Retina (tissue), 1 donor: ENCODE measurements at places on chromosomes 12 and 14.

GRCh38 chr14:64562436-64562835 lies 12.7 kb downstream of the PPP1R36 start:
- no peak for DNase-seq

GRCh38 chr12:118183711-118184110 lies 47.8 kb downstream of the PEBP1 start:
- no peak for DNase-seq

GRCh38 chr12:27025116-27025515 lies 2.8 kb downstream of the MED21 start:
- no peak for DNase-seq

DNA sequence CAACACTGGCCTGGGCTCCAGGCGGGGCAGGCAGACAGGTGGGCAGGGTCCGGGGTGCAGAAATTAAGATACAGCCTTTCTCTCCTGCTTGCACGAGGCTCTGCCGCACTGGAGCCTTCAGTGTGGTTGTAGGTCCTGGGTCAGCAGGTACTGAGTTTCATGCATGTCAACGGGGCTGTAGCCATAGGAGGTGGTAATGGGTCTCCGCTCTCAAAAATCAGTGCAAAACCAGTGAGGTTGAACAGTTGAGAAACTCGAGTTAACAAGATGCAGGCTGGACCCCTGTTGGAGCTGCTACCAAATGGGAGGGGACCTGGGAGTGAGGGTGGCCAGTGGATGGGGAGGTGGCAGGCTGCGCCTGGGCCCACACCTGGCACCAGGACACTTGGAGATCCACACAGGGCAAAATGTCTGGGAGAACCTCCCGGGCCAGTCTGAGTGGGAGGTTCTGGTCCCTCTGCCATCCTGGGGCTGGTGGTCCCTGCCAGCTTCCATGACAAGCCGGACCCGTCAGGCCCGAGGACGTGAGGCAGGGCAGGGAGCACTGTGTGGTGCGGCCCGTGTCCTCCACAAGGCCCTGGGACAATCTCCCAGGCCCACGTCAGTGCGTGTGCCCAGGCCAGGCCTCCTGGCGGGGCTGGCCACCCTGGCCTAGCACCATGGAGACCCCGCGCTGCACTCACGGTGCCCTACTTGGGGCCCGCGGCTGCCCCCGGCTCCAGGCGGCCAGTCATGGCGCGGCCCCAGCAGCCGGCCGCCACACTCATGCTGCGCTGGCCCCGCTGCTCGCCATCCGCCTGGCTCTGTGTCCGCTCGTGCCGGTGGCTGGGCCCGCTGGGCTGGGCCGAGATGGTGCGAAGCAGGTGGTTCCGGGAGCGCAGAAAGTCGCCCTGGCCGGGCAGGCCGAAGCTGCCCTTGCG lies 5.1 kb downstream of the ARL6IP4 start:
- no peak for DNase-seq

DNA sequence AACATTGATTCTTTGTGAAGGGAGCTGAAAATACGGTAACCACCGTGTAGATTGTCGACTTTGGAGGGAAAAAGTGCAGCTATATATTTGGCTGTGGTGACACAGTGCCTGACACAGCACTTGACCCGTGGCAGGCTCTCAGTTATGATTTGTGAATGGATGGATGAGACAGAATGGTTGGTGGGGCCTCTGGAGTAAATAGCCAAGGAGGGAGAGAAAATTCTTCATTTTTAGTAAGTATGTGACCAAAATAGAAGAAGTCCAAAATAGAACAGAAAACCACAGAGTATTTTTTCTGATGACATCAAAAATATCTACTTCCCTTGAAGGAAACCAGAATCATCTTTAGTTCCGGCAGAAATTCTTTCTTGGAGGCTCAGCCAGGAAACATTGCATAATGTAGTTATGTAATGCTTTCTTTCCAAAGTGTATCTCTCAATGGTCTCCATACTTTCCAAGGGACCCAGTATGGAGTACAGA lies 82.0 kb upstream of the WSCD2 start:
- no peak for DNase-seq

DNA sequence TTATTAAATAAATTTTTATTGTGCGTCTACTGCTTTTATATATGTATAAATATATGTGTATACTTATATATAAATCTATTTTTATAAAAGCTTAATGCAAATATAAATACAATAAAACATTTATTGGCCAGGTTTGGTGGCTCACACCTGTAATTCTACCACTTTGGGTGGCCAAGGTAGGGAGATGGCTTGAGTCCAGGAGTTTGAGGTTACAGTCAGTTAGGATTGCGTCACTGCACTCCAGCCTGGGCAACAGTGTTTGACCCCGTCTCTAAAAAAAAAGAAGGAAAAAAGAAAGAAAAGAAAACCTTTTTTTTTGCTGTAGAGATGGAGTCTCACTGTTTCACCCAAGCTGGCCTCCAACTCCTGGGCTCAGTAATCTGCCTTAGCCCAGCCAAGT lies 20.9 kb downstream of the ACTR6 start:
- no peak for DNase-seq

- DNase-seq = no peak
Observed at GRCh38 chr12:119748497-119748896, 80.6 kb downstream of the PRKAB1 start.

- peak; percentile 86 for DNase-seq
Observed at GRCh38 chr14:104604458-104605449, at the start of gene TMEM179. TMEM179 (minus strand) TSS chr14:104604772; CDS start chr14:104604741, 31 bp downstream.

- peak; percentile 34 for DNase-seq
Observed at GRCh38 chr12:65962921-65963861, 138.9 kb downstream of the HMGA2 start.

GRCh38 chr12:121649819-121650353 lies 19.6 kb downstream of the MORN3 start:
- DNase-seq = no peak

DNA sequence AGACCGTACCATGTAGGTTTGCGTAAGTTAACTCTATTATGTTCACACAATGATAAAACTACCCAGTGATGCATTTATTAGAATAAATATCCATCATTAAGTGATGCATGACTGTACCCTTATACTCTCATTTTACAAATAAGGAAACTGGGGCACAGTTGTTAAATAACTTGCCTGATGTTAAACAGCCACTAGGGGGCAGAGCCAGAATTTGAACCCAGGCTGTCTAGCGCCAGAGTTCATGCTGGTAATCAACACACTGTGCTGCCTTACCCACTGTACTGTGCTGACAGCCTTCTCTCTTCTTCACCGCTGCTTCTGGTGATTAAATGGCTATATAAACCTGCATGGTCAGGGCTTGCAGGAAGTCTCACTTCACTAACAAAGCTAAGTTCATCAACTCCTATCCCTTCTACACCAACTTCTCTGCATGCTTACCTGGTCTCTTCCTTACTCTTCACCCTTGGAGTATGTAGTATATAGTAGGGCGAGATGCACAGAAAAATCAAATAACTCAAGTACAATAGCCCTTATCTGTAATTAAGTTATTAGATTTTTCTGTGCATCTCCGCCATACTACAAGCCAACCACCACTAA lies 43.6 kb upstream of the APPL2 start:
- peak; percentile 10 for DNase-seq

GRCh38 chr12:113071135-113072112 lies 14.9 kb downstream of the DTX1 start:
- peak; percentile 71 for DNase-seq

- DNase-seq = no peak
Observed at GRCh38 chr12:20140751-20141150, 227.6 kb upstream of the PDE3A start.

DNA sequence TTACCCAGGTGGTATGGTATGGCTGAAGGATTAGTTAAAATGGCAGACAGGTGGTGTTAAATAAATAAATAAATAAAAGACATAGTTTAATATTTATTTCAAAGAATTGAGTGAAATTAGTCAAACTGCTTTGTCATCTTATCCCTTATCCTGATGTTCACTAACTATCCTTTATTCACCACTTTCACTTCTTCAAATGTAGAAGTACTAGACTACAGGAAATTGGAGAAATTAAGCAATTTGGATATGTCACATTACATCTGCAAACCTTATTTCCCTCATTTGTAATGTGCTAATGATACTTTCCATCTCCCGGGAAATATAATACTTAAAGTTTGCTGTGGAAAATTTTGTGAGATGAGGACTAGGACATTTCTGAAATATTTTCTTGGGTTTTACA lies 1195.7 kb downstream of the LRFN5 start:
- no peak for DNase-seq

- DNase-seq = no peak
Observed at GRCh38 chr12:96054244-96054610, 18.8 kb upstream of the LTA4H start.

DNA sequence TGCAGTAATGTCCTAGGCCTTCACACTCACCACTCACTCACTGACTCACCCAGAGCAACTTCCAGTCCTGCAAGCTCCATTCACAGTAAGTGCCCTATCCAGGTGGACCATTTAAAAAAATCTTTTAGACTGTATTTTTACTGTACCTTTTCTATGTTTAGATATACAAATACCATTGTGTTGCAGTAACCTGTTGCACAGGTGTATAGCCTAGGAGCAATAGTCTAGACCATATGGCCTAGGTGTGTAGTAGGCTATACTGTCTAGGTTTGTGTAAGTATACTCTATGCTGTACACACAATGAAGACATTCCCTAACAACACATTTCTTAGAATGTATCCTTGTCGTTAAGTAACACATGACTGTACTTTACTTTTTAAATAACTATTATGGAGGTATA lies 17.2 kb downstream of the CYP46A1 start:
- DNase-seq = no peak

DNA sequence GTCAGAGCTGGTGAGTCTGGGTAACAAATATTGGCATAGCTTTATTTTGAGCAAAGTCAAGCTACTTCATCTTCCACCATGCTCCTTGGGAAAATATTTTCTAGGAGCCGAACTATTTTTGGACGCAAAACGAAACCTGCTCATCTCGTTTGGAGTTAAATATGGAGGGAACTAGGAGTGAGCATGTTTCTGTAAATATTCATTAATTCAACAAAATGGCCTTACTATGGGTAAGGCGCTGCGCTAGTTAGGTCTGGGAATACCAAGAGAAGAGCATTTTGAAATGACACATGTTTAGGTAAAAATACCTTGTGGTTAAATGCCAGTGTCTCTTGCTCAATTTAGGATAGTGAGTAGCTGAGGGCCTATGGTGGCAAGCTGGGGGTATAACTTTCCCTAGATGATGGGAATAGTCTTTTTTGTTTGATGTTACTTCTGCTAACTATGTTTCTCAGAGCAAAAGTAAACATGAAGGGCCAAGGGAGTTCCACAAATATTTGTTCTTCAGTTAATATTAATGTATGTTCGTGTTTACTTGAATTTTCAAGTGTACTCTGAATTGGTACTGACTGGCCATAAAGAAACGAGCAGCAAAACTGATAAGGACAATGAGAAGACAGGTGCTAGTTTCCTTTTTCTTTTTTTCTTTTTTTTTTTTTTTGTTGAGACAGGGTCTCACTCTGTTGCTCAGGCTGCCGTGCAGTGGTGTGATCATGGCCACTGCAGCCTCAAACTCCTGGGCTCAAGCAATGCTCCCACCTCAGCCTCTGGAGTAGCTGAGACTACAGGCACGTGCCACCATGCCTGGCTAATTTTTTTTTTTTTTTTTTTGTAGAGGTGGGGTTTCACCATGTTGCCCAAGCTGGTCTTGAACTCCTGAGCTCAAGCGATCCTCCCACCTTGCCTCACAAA lies 77.7 kb downstream of the MAP1LC3B2 start:
- DNase-seq = no peak

DNA sequence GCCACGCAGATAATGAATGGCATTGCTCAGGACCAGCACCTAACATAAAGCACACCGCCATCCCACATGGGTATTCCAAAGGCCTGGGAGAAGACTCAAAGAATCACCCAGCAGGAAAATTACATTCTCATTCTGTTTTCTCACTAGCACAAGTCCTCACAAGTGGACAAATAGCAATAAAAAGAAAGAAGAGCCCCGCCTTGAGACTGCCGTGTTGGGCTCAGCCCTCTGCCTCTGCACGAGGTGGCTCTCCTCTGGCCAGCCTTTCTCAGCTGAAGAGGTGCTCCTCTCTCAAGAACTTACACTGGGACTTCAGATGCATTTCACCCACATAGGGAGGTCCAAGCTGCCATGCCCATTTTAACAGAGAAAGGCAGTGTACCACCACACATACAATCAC lies 207.5 kb downstream of the SPTSSA start:
- no peak for DNase-seq

GRCh38 chr12:24719293-24719721 lies 229.6 kb downstream of the BCAT1 start:
- no peak for DNase-seq

DNA sequence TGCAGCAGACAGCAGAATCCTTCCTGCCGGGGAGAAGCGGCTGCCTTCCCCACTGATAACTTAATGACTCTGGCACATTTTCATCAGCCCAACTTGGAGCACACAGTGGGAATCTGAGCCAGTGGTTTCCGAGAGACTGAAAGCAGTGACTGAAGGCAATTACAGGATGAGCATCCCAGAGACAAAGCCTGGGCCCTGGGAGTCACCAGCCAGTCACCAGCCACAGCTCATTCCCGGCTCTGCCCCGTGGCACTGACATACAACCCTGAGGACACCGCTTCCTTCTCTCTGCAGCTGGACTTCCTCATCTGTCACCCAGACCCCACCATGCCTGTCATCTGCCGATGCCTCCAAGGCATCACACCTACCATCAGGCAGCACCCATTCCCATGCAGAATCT lies 192.3 kb downstream of the DPF3 start:
- no peak for DNase-seq

GRCh38 chr12:66733321-66733720 lies 54.4 kb upstream of the GRIP1 start:
- no peak for DNase-seq

DNA sequence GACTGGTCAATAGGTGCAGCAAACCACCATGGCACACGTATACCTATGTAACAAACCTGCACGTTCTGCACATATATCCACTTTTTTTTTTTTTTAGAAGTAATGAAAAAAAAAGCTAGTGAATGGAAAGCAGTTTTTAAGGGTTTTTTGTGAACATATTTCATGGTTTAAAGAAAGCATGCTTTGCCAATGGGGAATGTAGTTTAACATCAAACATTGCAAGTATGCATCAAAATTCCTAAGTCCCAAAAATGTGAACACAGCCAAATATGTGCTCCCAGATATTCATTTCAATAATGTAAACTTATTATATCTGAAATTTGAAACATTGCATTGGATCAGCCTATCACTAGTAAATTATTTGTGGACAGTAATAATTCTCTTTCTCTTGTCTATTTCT lies 710.4 kb upstream of the FLRT2 start:
- no peak for DNase-seq

GRCh38 chr14:52686176-52686575 lies 9.2 kb downstream of the ERO1A start:
- DNase-seq = no peak

DNA sequence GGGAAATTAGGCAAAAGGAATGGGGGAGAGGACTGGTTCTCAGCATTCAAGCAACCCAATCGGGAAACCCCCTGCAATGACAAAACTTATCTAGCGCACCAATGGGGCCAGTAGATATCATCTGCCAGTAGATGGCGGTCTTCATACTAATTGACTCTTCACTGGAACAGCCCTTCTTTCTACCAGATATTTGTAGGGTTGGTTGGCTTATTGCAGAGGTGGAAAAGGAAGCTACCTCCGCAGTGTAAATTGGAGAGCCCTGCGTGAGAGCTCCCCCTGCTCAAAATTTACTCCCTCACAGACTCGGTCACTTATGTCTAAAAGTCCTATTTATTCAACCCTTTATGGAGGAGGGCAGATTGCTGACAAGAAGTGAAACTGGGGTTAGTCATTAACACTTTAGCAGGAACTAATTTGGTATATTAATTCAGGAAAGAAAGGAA lies 166.1 kb upstream of the CCND2 start:
- no peak for DNase-seq
